ENCODE measurements at places on chromosomes 1 and 21.

GRCh38 chr1:205434738-205435137 is 12.9 kb upstream of the LEMD1 start:
- DNase-seq = no peak

DNA sequence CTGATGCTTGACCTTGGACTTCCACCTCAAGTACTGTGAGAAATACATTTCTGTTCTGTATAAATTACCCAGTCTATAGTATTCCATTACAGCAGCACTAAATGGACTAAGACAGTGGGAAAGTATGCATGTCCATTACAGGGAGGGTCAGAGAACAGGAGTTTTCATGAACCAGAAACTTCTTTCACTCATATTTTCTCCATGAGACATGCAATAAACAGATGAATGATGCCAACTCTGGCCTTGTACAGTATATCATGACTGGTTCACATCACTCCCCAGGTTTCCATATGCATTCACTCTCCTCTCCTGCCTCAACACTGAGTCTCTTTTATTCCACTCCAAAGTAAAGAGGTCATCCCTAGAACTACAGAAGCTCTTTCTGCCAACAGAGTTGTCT is 4.5 kb upstream of the IFI16 start:
- no peak for DNase-seq

DNA sequence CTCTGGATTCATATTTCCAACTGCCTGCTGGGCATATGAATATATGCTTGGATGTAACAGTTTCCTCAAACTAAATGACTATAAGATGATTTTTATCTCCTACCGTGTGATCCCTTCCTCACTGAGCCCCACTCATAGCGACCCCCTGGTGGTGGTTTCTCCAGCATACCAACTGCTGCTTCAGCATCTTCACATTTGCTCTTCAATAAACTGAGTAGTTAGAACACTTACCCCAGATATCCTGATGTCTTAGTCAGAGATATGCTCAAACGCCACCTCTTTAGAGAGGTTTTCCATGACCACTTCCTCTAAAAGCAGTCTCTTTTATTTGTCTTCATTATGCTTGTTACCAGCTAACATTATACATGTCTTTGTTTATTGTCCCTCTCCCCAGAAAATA is 10.2 kb upstream of the HNRNPR start:
- no peak for DNase-seq

GRCh38 chr1:73980324-73981040 is 217.5 kb downstream of the LRRIQ3 start:
- DNase-seq = no peak

- no peak for DNase-seq
Measured at GRCh38 chr1:174052621-174053020, 30.5 kb upstream of the RC3H1 start.

DNA sequence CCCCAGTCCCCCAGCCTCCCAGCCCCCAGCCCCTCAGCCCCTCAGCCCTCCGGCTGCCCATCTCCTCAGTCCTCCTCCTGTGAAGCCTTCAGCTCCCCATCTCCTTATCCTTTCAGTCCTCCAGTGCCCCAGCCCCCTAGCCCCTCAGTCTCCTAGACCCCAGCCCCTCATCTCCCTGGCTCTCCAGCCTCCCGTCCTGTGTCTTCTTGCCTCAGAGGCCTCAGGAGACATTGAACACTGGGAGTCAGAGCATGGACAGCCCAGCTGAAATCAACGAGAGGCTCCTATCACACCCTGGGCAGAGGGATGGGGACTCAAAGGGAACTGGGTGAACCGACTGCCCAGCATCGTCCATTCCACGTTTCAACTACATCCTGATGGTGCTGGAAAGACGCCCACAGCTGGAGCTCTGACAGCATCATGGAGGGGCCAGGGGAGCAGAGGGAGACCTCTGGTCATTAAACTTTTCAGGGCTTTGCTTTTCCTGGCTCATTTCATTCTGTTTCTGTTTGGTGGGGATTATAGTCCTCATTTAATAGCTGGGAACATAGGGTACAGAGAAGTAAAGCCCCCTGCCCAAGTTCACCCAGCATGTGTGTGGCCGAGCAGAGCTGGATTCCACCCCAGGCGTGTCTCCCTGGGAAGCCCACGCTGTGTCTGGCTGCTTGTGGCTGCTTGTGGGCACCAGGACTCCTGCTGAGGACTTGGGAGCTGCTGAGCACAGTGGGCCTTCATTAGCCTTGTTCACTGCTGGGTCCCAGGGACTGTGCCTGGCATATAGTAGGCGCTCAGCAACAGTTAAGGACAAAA is 396.7 kb downstream of the PTPRU start:
- DNase-seq = no peak

- DNase-seq = no peak
Measured at GRCh38 chr1:229295745-229296144, 24.8 kb downstream of the RAB4A start.

DNA sequence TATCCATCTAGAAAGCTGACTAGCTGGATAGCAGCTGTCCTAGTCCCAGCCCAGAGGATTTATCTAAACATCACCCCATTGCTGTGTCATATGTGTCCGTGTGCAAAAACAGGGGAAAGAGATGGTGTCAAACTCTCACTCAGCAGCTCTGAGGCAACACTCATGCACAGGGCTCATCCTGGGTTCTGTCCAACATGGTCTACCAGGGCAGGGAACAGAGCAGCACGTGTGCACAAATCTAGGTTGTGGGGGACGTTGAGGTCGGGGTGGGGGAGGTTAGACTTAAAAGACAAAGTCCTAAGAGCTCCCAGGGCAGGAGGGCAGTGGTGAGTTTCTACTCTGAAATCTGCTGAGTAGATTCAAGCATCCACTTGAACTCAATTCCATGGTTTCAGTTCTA is 16.2 kb downstream of the PI4KB start:
- no peak for DNase-seq

- DNase-seq = no peak
Measured at GRCh38 chr1:90391126-90391525, 326.0 kb downstream of the BARHL2 start.

DNA sequence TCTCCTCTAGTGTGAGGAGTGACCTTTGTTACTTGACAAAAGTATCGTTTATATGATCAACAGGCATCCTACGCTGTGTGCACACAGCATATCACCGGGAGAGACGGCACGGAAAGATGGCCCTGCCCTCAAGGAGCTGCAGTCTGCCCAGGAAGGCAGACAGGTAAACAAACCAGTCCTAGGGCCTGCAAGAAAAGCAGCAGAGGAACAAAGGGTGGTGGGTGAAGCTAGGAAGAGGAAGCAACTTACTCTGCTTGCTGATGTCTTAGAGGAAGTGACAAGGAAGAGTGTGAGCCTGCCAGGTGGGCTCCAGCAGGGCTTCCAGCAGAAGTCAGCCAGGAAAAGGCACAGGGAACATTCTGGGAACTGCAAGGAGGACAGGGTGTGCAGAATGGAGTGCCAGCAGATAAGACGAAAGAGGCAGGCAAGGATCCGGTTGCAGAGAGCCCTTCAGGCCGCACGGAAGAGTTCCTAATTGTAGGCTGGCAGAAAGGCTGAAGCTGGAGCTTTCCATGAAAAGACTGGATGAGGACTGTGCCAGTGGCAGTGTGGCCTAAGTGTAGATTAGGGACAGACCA is 106.7 kb downstream of the SLC45A1 start:
- DNase-seq = no peak

GRCh38 chr1:39890273-39890672 is 7.0 kb upstream of the TRIT1 start:
- DNase-seq = no peak

GRCh38 chr21:35540950-35541638 is 492.0 kb upstream of the RUNX1 start:
- no peak for DNase-seq

DNA sequence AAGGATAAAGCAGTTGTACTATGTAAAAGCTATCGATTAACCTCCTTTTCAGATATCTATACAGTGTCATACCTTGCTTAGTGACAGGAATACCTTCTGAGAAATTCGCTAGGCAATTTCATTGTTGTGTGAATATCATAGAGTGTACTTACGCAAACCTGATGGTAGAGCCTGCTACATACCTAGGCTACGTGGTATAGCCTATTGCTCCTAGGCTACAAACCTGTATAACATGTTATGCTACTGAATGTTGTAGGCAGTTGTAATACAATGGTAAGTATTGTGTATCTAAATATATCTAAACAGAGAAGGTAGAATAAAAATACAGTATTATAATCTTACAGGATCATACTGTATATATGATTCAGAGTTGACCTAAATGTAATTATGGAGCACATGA is 26.5 kb downstream of the FLVCR1 start:
- no peak for DNase-seq

GRCh38 chr1:112581586-112582192 is 37.3 kb downstream of the ST7L start:
- no peak for DNase-seq

DNA sequence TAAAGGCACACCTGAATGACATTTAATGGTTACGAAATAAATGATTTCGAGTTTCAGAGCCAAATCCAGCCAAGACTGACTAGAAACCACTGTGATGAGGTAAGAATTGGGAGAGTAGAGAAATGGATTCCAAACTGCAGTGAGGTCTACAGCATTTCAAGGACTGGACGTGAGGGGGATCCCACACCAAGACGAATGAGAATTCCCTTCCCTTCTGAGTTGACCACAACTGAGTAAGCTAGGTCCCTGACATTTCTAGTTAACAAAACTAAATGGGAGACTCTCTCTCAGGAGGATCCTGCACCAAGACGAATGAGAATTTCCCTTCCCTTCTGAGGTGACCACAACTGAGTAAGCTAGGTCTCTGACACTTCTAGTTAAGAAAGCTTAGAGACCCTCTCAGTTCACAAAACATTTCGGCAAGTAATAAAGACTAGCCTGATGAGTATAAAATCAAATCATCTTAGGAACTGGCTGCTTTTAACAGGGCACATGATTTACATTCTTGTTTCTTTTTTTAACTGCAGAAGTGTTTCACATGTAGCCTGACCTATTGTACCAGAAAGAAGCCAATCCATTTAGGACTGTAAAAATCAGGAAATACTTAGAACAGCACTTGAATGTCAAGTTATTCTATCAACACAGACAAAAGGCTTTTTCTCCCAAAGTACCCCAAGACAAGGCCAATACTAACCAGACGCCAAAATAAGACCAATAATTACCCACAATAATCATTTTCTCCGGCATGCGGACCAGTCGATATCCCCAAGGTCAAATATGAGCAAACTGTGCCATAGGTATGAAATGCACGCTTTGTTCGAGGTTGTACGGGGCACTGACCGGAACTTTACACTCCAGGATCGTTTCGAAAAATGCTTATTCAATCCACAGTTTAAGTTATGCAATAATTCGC is 1.4 kb upstream of the SPATA1 start:
- no peak for DNase-seq

DNA sequence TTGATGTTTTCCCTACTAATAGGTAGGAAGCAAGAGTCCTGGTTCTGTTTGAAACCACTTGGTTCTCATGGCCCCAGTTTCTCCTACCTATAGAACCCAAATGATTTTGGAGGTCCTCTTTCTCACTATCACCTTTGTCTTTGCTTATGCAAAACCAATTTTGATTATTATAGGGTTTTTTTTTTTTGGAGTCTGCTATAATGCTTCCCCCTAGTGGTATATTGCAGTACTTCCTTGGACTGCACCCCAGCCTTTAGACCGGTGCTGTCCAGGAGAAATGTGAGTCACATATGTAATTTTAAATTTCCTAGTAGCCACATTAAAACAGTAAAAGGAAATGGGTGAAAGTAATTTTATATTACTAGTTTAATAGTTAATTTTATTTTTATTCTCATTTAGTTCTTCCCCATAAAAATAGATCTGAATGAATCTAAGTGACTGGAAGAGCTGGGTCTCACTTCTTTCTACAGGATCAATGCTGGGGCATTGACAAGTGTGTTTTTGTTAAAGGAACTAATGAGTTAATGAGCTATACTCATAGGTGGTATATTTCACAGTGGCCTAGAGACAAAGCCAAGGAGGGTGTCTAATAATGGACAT is 10.6 kb downstream of the FCMR start:
- DNase-seq = no peak
